ENCODE measurements at places on chromosomes 5 and 9. TPM values are rescaled to one million over a fixed set of nuclear protein-coding genes. Genes with fewer than 3 reads are reported as not detected.

SERF1A gene
- 8.7 TPM for total RNA-seq

SPATA31A5 gene
- not detected for total RNA-seq

GRHPR gene
- total RNA-seq, result 142 TPM

DNA sequence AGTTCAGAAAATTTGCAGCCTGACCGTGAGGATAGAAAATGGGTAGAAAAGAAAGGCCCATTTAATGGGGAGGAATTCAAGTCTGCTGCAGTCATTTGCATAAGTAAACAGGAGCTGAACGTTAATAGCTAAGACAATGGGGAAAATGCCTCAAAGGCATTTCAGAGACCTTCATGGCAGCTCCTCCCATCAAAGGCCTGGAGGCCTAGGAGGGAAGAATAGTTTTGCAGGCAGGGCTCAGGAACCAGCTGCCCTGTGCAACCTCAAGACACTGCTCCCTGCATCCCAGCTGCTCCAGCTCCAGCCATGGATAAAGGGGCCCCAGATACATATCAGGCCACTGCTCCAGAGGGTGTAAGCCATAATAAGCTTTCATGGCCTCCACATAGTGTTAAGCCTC lies 32.2 kb upstream of the CDH18 start:
- no peak for DNase-seq

DNA sequence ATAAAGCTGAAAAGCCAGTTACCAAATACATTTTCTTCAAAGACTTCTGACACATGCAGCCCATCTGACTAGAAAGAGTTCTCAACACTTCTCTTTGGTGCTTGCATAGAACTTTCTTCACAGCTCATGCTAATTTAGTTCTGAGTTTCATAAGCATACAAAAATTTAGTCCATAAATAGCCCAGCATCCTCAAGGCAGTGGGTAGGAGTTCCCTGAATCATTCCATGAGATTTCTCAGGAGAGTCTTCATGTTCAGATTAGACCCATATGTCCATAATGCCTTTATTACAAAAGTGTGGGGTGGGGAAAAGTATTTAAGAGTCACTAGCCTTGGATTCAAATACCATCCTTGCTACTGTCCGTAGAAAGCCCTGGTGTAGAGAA lies 290.2 kb upstream of the RGMB start:
- peak; percentile 42 for DNase-seq

DNA sequence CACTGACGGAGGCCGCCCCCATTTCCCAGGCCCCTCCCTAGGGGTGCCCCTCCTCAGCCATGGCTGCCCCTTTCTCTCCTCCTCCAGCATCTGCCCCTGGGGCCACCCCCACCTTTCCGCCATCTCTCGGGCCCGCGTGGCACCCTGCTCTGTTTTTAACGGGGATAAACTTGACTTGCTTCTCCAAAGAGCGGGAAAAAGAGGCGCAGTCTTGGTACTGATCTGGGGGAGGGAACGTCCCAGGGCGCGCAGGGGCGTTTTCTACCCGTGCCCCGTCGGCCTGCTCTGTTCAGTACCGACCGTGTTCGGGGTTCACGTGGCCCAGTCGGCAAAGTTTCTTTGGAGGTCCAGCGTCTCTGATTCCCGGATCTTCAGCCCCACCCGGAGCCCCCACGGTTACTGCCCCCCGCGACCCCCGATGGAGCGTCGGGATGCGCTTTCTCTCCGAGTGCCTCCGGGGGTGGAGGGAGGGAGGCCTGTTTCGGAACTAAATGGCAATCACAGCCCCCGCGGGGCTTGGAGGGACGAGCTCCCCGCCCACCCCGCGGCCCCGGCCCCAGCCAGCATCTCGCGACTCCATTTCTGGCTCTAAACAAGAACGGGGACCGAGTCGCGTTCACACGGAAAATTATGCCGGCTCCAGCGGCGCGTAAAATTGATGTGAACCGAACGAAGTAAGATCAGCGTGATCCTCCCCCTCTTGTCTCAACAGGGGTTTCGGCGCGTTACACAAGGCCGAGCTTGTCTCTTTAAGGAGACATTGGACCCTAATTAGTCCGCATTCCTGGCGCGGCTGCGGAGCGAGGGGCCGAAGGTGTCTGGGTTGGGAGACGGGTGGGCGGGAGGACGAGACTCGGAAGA lies 1.1 kb upstream of the TLE4 start:
- DNase-seq, result peak; percentile 61

DNA sequence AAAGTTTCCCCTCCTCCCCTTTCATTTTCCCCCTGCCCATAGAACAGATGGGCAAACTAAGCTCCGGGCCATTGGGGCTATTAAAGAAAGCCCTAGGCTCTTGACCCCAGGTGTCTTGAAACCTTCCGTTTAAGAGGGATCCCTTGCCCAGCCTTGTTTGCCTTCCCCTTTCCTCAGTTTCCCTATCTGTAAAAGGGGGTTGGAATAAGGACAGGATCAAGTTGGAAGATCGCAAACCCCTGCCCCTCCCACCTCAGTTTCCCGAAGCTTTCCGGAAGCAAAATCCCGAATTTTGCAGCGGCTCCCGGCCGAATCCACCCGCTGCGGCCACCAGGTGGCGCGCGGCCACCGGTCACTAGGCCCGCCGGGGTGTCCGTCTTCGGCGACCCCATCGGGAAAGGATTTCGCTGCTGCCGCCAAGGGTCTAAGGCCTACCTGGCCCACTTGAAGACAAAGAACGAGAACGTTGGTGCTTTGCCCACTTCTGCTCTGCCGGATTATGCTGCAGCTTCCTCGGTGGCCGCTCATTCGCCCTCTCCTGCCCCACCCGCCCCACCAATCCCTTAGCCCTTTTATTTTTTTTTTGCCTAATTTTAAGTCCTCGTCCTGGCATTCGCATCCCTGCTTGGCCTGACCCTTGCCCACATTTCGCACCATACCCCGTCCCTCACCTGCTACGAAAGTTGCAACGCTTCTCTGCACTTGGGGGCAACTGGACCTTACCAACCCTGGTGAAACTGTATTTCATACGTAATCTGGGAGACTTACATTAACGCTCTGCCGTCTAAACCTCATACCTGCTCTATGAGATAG lies 962 bp upstream of the NR6A1 start:
- peak; percentile 80 for DNase-seq

- peak; percentile 56 for DNase-seq
Observed at GRCh38 chr9:83034587-83034986, 28.4 kb downstream of the RASEF start.

DNA sequence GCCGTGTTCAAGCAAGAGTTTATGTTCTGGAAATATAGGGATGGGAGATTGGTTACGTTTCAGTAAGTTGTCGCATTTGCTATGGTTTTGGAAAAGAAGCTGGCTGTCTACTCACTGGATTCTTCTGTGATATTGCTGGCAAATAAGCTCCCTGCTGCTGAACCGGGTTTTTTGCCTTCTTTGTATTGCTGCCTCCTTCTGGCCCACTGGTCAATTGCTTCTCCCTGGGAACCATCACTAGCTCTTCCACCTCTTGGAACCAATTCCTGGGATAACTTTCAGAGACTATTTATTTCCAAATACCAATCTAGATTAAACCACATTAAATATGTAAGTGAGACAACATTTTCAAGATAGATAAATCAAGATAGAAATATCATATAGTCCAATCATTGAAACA lies 43.0 kb downstream of the NUDT12 start:
- DNase-seq, result no peak

Measured in fibroblast of villous mesenchyme (primary cell).